ENCODE measurements at places on chromosomes 7 and 10. TPM values are rescaled to one million over a fixed set of nuclear protein-coding genes. Genes with fewer than 3 reads are reported as not detected.

DNA sequence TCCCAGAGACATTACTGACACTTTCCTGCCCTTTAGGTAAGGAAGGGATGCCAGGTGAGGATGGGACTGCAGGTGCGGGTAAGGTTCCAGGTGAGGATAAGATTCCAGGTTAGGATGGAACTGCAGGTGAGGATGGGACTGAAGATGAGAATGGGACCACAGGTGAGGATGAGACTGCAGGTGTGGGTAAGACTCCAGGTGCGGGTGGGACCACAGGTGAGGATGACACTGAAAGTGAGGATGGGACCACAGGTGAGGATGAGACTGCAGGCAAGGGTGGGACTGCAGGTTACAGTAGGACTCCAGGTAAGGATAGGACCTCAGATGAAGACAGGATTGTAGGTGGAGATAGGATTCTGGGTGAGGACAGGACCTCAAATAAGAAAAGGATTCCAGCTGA is 322.3 kb downstream of the WDR37 start:
- no peak for DNase-seq

DNA sequence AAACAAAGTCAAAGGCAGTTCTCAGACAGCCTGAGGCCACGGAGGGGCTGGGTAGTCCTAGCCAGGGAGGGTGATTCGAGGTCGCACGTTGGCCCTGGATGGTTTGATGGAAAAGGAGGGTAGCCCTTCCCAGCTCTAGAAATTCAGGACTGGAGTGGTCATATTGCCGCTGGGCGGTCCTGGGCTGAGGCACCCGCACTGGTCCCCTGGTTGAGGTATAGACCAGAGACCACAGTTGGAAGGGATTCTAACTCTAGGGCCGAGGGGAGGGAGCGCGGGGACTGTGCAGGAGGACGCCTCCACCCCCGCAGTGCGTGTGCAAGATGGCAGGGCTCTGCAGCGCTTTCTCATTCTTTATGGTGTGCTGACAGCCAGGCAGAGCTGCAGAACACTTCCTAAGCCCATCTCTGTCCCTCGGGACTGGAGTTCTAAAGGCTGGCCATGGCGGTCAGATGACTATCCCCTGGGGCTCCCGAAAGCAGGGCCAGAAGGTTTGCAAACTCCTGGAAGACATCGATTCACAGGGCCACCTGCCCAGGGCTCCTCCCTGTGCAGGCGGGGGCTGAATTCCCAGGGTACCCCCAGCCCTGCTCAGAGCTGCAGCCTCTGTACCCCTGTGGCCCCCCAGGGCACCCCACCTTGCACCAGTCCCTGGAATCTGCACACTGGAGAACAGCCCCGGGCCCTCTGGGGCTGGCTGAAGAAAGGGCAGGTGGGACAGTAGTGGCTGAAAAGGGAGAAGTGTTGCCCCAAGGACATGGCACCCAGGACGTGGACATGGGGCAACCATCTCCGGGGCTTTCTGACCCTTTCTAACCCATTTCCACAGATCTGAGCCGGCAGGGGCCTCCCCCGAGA is 51.0 kb upstream of the ELN start:
- DNase-seq = no peak

DNA sequence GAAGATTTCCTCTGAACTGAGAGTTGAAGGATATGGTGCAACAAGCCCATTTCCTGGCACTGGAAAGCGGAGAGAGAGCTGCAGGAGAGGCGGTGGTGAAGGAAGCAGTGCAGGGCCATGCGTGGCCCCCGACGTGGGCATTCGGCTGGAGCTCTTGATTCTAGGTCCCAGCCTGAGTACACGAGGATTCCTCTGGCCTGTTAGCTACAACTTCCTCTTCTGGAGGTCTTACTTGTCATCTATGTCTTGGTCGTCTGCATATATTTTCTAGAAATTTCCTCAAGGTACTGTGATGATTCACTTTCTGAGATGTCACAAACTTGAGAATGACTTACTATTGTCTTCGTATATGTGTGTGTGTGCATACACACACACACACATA is 59.2 kb upstream of the JAZF1 start:
- DNase-seq = no peak

The CNPY4 gene
- total RNA-seq = 1.2 TPM

The URGCP gene
- total RNA-seq = 18.3 TPM

All from esophagus squamous epithelium (tissue), 5 donors.